Activated CD4-positive, CD25-positive, alpha-beta regulatory T cell treated with anti-CD3 and anti-CD28 coated beads, Interleukin-2, amount 50 U/mL, for 72 hours (primary cell): ENCODE measurements at places on chromosomes 1 and 21.

GRCh38 chr1:101653482-101653946 is 343.2 kb downstream of the OLFM3 start:
- DNase-seq: no peak

DNA sequence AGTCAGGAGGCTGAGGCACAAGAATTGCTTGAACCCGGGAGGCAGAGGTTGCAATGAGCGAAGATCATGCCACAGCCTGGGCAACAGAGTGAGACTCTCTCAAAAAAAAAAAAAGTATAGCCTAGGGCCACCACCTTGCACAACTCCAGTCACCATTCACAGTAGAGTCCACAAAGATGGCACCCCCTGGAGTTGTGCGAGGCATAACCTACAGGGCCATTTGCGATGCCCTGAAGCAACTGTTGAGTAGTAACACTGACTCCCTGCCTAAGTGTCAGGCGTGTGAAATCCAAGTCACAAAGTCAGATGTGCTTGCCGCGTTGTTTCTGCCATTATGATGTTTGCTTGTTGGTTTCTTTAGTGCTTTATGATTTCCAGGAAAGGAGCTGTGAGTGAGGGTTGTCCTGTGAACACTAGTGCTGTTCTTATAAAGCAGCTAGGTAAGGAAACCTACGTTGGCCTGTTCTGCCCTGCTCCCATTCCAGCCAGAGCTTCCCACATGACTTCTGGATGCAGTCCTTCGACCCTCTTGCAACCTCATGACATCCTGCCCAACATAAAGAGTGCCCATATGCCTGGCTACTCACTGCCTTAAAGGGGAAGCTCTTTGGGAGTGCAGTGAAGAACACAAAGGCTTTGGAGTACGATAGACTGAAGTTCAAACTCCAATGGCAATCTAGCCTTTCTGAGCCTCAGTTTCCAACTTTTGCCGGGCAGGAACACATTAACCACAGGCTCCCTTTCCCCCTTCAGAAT is 29.8 kb downstream of the FHAD1 start:
- no peak for DNase-seq

DNA sequence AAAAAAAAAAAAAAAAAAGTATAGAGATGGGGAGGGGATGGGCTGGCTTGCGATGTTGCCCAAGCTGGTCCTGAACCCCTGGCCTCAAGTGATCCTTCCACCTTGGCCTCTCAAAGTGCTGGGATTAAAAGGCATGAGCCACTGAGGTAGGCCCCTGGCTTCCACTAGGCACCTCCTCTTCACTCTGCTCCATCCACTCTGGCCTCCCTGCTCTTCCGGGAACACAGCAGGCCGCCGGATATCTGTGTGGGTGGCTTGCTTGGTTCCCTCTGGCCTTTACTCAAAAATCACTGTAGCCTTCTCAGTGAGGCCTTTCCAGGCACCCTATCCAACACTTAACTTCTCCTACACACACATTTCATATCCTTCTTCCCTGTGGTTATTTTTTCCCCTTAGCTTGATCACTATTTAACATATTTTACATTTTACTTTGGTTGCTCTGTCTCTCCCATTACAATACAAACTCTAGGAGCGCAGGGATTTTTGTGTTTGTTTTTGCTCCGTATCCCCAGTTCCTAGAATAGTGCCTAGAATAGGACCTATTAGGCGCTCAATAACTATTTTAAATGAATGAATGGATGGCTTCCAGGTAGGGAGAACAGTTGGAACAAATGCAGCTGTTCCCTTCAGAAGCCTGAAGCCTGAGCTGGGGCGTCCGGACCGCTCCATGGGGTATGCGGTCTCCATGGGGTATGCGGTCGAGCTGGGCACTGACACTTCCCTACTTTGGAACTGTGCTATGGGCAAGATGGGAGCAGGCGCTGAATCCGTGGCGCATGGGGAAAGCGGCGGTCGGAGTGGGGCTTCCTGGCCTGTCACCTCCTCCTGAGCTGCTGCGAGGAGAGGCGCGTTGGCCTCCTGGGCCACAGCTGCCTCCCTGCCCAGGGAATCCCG is 46.7 kb downstream of the H3-3A start:
- no peak for DNase-seq

- no peak for DNase-seq
Observed at GRCh38 chr1:10339815-10340214, 59.0 kb upstream of the PGD start.

DNA sequence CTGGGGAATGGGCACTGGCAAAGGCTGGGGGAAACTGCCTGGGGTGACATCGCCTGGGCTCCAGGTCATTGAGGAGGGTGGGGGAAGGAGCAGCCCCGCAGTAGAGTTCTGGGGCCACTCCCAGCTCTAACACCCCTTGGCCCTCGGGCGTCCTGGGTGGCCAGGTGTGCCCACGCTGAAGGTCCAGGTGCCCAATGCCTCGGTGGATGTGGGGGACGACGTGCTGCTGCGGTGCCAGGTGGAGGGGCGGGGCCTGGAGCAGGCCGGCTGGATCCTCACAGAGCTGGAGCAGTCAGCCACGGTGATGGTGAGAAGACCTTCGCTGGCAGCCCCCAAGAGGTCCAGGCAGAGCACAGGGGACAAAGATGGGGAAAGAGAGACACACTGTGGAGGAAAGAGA is 7.7 kb downstream of the NTRK1 start:
- DNase-seq: no peak

GRCh38 chr1:73205294-73205973 is 923.1 kb upstream of the NEGR1 start:
- DNase-seq: no peak

GRCh38 chr1:69502991-69503390 is 64.7 kb upstream of the LRRC7 start:
- no peak for DNase-seq

DNA sequence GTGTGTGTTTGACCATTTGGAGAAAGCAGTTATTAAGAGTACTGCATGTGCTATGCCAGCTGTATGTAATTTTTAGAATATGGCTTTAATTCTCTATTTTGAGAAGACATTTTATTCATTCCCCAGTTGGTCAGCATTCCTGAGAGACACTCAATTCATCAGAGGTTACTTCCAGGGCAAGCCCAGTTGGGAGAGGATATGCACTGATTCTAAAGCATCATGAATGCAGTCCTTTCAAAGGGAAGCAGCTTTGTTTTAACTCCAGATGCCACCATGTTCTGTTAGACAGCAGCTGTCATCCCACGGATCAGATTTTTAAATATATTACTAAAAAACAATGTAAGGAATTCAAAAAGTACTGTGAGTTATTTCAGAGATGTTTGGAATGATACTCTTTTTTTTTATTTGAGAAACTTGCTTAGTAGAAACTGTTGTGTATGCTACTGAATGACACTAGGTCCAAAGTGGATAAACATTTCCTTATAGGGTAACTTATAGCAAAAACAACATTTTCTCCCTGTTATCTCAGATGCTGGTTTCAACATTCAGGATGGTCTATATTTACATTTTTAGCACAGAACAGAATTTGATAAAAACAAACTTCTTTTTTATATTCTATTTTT is 149.5 kb upstream of the B3GALT2 start:
- DNase-seq: no peak

GRCh38 chr21:34017039-34017961 is 56.1 kb upstream of the MRPS6 start:
- DNase-seq: no peak

- DNase-seq: no peak
Observed at GRCh38 chr21:14522736-14523135, 23.4 kb downstream of the SAMSN1 start.

DNA sequence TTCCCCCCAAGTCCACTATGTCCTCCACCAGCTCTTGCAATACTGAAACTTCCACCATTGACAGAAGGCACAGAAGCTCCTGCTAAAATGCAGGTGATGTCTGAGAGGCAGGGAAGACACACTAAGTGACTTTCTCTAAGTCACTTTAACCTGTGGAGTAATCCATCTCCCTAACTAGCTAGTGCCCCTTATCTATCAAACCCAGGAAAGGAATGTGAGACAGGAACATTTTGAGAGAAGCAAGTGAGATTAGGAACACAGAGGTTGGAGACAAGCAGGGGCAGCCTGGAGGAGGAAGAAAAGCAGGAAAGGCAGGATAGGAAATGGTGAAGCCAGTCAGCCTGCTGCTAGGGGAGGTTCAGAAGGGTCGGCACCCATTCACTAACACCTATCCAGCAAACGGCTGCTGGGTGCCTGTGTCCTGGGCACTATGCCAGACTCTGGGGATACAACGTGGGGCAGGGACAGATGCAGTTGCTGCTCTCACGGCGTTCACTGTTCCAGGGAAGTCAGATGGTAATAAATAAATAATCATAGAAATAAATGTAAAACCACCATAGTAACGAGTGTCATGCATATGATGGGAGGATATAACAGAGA is 7.0 kb downstream of the GPA33 start:
- DNase-seq: no peak
